DMS153 (cell line): ENCODE measurements at places on chromosomes 5 and 9.

- DNase-seq: no peak
These were observed 778 bp downstream of the TRIM41 start for GRCh38 chr5:181223729-181224389.

DNA sequence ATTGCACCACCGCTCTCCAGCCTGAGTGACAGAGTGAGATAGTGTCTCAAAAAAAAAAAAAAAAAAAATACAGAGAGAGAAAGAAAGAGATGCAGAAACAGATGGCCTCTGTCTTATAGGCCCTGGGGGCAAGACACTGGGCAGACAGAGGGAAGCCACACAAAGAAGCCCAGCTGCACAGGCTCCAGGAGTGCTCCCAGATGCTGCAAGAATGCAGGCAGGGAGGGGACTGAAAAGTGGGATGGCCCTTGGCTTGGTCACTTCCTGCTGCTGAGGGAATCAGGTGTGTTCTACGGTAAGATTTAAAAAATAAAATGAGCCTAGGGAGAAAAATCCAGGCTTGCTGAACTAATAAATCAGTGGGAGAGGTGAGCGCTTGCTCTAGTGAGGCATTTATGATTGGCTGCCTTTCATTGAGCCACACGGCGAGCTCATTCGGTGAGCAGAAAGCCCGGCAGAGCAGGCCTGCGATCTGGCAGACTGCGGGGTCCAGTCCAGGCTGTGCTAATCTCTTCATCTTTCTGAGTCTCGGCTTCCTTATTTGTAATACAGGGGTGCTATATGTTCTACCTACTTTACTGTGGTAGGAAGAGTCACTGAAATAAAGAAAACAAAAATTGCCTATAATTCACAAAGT is 80.6 kb downstream of the RAD23B start:
- no peak for DNase-seq

DNA sequence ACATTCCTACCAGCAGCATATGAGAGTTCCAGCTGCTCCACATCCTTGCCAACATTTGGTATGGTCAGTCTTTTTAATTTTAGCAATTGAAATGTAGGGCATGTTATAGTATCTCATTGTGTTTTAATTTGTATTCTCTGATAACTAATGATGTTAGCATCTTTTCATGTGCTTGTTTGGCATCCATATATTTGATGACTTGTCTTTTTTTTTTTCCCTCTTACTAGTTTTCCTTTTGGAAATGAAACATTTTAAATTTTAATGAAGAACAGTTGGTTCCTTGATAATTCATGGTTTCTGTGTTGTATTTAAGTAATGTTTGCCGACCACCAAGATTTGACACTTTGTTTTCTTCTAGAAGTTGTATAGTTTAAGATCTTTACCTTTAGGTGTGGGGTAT is 8.8 kb downstream of the OGN start:
- no peak for DNase-seq

- no peak for DNase-seq
These were observed 730.0 kb downstream of the MTRR start for GRCh38 chr5:8598996-8599395.

DNA sequence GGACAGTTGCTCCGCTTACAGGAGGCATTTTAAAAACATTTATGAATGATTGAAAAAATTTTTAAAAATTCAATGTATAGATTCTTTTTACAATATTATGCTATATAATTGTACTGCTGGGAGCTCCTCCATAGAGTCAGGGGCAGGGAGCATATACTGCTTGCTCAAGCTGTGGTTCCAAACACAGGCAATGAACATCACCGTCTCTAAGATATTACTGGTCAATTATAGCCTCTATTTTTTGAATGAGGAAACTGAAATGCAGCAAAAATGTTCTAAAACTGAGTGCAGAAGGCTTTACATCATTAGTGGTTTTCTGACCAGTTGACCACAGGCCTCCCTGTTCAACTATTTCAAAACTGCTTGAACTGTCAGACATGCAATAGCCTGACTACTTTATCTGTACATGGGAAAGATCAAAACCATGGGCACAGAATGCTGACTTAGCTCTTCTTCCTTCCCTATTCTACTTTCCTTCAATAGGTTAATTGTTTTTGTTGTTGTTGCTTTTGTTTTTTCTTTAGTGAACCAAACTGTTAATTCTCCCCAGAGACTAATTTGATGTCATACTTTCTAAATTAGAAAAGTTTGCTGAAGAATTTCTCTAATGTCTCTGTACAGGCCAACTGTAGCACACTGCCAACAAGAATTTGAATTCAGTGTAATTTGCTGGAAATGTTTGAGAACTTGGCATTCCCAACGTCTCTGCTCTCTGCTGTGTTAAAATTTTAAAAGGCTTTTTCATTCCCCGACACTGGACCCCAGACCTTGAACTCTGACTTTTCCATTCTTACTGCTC is 107.6 kb upstream of the MPDZ start:
- DNase-seq: no peak

- no peak for DNase-seq
These were observed 23.9 kb downstream of the TPPP start for GRCh38 chr5:669111-669841.

GRCh38 chr9:35611230-35611797 is 6.3 kb downstream of the TESK1 start:
- no peak for DNase-seq

DNA sequence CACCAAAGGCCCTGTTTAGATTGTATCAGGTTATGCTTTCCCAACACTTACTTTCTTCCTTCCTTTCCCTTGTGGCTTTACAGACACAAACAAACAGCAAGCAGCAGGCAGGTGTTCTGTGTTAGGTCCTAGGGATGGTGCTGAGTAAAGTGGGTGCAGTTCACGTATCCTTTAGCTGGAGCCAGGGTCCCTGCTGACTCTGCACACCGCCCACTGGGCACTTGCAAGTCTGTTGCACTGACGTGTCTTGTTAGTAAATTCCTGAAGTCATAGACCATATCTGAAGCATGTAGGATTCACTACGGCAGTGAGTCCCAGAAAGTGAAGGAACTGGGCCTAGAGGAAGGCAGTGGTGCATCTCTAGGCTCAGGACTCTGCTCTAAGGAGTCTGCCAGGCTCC is 96.5 kb downstream of the DAPK1 start:
- no peak for DNase-seq

DNA sequence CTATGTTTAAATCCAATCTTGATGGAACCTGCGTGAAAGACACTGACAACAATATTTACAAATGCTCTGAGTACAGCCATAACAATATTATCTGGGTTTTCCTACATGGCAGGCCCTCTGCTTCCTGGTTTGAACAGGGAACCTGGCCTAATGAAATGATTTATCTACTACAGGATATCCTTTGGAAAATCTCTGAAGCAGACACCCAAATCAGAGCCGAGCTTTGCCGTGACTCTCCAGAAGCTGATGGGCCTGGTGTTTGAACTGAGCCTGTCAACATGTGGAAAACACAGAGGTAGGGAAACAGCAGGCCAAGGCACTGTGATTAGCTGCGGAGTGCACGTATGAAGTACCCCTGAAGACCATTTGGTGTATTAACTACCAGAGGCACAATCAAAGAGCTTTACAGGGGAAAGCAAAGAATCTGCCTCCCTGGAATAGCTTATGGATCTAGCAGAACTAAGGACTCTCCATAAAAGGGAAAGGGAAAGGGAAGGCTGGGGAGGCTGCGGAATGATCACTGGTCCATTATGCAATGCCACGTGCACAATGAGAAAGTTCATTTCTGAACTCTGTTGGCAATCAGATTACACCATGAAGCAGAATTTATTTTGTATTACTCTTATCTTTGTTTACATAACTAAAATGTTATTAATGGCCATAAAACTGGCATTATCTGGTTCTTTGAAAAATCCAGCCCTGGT is 321.9 kb downstream of the EBF1 start:
- peak; percentile 16 for DNase-seq

DNA sequence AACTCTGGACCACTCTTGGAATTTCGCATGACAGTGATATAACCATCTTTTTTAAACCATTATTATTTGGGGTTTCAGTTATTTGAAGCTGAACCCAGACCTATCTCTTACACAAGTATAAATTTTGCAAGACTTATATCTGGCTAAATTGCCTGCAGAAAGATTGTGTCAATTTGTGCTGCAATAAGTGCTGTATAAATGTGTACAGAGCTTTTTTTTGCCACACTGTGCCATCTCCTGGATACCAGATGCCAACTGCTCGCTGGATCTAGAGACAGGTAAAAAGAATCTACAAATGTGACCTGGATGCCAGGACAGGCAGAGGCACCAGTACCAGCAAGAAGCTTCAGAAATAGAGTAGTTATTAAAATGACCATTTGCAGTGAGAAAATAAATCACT is 25.9 kb upstream of the TTC39B start:
- no peak for DNase-seq
